GM04504 (cell line): ENCODE measurements at places on chromosomes 3 and 15.

GRCh38 chr3:50580683-50581458 is 11.5 kb downstream of the HEMK1 start:
- no peak for DNase-seq

DNA sequence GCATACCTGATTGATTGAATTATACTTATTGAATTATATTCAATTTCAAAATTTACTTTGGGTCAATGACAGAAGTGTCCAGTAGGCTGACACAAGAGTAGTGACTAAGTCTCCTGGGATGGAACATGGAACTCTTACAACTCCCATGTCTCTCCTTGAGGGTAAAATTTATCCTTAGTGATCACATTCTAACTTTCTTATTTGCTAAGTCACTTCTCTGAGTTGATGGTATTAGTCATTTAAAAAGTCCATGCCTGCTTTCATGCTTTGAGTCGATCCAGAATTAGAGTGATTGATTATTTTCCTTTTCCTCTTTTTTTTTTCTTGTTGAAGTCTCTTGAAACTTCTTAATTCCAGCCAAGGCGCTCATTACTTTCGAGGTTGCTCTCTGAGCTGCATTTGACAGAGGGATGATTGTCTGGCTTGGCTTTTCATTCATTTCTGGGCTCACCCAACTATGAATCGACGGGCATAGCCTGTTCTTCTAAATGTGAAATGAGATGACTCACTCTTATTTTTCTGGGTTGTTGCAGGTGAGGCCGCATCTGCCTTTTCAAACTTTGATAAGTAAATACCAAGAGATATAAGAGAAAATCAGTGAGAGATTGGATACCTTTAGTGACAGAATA is 34.9 kb downstream of the LRRC3B start:
- no peak for DNase-seq

DNA sequence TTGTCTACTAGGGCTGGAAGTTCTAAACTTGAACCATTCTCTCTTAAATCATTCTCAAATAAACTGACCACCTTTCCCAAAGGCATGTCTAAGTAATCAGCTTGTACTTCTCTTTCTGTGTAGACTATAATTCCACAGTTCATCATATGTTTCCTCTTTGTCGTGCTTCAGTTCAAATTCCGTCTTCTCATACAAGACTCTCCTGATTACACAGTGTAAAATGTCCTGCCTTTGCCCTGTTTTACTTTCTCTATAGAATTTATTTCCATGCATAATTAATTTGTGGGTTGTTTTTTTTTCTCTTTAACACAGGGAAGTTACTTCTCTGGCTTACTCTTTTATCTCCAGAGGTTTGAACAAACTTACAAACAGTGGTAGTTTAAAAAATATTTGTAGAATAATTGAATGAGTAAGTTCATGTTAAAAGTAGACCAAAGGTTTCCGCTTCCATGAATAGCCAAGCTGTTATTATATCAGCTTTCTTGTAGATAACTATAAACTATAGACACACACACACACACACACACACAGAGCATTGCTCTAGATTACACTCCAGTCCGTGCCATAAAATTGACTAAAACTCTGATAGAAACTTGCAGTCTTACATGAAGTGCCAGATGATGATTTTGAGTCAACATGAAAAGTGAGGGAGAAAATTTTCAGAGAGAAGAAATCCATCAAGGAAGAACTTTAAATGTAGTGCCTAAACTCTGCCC is 119.0 kb downstream of the SUCNR1 start:
- no peak for DNase-seq

DNA sequence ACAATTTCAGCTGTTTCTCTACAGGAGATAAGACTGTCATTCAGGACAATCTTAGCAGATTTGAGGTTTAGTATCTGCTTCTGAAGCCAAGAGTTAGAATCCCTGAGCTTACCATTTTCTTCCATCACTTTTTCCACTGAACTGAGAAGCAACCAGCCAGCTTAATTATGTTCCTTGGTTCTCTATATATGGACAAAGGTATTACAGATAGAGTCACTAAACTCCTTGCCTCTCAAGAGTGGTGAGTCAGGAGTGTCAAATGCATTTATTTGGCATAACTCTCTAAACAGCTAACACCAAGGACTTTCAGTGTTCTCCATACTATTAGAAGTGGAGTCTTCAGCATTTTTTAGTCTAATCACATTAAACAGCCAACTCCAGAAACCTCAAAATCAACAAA is 239.3 kb downstream of the ALCAM start:
- DNase-seq, result no peak

DNA sequence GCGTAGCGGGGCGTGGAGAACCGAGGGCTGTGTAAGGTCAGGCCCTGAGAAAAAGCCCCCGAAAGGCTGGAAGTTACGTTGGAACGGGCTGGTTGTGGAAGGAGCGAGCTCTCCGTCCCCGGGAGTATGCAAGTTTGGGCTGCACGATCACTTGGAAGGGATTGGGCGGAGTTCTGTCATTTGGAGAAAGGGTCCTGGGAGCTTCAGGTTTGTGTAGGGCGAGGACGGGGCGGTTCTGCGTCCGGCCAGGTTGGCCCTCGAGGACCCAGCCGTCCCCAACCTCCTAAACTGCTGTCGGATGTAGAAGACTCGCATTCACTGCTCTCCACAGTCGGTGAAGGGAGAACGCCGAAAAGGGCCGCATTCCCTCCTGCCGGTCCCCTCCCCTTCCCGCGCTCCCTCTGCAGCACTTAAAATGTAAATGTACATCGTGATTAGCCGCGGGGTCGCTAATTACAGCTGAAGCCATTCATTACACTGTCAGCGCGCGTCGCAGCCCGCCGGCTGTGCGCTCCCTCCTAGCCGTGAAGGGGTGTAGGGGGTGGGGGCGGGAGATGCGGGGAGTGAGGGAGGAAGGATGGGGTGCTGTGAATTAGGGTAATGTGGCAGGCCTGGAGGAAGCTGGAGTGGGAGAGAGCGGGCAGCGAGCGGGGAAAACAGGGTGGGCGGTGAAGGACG is 2.5 kb upstream of the RPP25 start:
- no peak for DNase-seq

DNA sequence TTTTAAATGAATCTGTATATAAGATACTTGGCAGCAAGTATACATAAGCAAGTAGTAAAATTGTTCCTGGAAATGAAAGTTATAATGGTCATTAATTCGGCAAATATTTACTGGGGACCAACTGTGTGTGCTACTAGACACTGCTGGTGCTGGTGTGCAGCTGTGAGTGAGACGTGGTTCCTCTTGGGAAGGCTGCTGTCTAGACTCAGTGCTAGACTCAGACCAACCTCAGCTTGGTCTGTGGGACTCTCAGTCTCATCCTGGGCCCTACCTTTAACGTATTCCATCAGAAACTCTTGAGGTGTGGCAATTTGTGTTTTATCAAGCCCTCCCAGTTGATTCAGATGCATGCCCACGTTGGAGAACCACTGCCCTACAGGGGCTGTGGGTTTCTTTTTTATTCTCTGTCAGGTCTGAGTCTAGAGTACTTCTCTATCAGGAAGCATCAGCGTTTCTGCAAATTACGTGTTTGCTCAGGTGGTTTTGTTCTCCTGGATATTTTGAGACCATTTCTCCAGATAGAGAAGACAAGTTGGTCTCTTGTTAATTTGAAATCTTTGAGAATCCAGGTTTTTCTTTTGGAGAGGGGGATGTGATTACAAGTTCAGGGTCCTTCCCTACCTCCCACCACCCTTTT is 6.8 kb downstream of the TLNRD1 start:
- no peak for DNase-seq

DNA sequence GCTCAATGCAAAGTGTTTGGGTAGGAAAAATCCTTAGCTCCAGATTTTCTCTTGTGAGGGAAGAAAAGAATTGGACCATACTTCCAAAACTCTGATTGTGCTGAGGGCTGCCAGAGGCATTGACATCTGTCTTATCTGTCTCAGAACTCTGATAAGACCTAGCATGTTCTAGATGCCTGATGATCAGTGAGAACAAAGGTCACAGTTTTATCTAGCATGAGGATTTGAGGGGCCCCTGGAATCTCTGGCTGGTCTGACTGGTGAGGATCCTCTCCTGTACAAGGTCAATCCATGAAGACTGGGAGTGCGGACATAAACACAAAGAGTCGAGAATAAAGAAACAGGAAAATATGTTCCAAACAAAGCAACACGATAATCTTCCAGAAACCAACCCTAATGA is 40.1 kb downstream of the GPR149 start:
- no peak for DNase-seq

GRCh38 chr15:60819860-60820259 is 340.9 kb upstream of the ICE2 start:
- DNase-seq, result no peak

DNA sequence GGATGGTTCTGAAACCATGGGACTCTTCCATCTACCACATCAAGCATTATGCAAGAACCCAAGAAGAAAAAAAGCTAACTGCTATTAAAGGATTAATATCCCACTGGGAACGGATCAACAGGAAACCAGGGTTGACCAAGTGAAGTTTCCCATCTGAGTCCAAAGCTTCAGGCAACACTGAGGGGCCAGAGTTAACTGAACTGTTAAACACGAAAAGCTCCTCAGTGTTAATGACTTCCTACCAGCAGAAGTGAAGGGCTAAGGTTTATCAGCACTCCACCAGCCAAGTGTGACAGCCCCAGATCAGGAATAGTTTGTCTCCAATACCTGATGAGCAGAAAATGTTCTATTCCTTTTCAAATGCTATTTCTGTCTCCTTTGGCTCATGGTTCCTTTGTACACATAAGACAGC is 36.7 kb downstream of the PTPN9 start:
- DNase-seq, result no peak

DNA sequence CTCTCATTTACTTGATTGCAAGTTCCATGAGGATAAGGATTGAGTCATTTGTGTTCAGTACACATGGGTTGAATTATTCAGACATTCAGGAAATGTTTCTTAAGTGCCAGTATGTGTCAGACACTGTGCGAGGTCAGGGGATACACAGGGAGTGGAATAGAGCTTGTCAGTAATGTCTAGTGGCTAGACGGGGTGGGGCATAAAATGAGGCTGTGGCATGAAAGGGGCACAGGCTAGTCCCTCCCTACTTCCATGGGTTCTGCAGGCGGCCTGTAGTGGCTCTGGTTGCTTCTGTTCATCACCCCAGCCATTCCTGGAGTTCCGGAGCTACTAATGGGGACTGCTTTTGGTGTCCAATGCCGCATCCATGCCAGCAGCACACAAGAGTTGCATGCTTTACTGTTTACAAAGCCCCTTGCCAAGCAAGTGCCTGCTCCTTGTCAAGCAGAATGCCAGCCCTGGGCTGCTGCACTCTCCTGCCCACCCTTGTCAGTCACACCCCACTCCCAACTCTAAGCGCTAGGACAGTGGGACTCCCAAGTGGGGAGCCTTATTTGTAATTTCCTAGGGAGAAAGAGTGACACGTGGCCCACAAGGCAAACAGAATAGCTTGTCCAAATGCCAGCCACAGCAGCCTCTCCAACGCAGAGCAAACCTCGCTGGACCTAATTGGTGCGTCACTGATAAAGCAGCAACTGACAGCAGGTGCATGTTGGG is 70.8 kb downstream of the RAB11A start:
- DNase-seq, result peak; percentile 76

DNA sequence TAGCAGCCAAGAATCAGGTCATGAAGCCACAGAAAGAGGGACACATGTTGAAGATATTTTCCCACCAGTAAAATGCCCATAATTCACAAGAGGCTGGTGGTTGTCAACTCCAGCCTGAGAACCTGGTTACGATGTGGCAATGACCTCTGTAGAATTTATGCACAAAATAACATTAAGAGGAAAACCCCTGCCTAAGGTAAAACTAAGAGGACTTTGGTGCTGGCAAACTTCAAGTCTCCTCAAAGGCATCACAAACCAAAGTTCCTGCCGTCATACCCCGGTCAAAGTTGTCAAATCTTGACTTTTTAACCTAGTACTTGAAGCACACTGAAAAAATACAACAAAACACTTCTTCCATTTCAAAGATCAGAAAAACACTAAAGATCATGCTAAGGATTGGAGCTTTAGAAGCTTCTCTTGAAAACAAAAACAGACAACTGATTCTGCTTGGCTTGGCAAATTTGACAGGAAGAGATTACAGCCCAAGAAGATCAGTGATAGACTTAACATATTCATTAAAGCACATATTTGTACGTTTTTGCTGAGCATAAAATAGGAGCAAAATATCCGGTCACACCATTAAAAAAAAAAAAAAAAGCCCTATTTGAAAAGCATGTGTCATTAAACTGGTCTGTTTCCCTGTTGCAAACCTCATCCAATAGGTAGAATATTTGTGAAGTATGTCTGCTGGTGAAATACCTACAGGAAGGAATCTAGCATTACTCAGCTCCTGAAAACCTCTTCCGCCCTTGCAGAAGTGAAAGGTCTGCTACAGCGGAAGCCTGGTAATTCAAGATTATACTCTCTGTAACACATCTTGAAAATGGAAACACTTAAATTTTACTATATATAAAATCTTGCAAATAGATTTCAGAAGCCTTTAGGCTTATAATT is 22.8 kb downstream of the EIF4E3 start:
- DNase-seq, result no peak

- DNase-seq, result no peak
Observed at GRCh38 chr3:80232760-80233159, 465.0 kb upstream of the ROBO1 start.

DNA sequence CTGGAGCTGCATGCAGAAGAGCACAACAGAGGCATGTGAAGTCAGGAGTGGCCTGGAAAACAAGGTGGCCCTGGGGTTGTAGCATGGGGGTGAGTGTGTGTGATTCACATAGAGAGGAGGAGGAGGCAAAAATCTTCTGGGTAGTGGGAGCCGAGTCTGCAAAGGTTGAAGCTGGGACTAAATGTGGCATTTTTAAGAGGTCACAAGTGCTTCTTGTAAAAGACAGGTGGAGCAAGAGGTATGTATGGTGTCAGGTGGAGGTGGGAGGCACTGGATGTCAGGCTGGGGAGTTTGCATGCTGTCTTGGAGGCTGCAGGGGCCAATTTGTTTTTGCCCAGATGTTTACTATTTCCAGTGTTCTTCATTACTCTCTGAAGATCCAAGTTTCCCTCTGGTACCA is 42.4 kb downstream of the C3orf20 start:
- DNase-seq, result no peak

DNA sequence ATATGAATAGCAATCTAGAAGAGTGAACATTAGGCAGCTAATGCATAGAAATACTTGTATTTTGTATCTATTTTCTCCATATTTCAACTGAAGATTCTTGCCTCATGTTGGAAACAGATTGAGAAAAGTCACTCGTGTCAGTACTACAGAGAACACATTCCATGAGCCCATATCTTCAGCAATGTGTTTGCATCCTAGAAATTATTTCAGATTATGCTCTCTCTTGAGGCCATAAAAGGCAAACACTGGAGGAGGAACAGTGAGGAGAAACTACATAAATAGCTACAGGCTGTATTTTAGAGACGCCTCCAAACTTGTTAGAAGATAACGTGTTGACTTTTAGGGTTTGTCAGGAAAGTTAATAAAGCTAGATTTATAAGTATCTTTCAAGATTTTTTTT is 906.9 kb downstream of the FHIT start:
- DNase-seq, result no peak

DNA sequence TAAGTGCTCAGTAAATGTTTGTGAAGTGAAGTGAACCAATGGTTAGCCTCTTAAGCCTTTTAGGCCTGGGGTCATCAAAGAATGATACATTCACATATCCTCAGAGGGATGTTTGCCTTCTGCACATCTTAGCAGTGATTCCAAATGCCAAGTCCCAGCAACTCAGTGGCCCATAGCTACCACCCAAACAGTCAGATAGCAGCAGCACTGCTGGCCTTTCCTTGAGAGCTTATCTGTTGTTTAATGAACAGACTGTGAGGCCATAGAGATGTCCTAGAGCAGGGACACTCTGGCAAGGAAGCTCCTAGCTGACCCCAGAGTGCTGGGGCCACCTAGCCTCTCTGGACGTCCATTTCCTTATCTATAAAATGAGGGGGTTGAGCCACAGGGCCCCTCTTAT is 86.8 kb downstream of the CYP19A1 start:
- DNase-seq, result no peak
